ENCODE measurements at places on chromosomes 11 and 22.
A peak's percentile ranks its signal among the peaks of the same experiment; 100 is the strongest.

DNA sequence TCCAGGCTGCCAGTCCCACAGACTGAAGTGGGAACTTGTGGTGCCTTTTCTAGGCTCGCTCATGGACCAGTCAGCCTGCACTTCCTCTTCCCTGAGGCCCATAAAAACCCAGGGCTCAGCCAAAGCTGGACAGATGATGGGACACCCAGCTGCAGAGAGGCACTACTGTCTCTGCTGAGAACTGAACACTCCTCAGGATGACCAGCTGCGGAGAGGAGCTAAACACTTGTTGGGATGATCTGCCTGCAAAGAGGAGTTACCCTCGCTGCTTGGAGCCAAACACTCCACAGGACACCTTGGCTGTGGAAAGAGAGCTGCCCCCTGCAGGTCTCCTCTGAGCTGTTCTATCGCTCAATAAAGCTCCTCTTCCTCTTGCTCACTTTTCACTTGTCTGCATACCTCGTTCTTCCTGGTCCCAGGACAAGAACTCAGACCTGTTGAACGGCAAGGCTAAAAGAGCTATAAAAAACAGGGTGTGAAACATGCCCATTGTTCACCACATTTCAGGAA, 465.5 kb downstream of the GUCY1A2 start:
- DNase-seq, result no peak

DNA sequence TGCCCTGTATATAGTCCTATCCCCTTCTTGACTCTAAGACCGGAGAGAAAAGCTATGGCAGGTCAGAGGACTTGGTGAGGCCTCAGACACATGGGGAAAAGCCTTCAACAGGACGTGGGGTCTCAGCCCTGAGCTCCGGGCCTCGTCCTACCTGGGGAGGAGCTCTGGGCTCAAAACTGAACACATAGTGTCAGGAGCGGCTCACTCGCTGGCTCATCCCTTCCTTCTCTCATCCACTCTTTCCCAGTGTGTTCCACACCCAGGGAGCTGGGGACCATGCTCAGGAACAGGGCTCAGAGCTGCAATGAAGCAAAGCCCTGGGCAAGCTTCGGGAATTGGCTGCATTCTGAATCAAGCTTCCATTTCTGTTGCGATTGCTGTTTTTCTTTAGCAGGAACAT, 14.5 kb downstream of the ADAMTS15 start:
- no peak for DNase-seq

DNA sequence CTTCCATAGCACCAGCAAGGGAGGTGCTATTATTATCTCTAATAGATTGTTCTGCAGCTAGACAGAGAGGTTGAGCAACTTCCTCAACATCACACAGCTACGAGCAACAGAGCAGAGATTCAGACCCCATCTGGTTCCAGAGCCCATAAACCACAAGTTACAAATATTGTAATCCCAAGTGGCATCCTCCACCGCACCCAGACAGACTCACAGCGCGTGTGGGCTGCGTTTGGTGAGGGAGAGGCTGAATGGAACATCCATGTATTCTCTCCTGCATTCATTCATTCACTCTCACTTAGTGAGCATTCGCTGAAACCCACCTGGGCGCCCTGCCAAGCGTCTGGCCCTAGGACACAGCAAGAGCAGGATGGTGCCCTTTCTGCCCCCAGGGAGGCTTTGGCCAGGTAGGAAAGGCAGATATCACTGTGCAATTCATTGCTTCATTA, 33.5 kb downstream of the LIF start:
- no peak for DNase-seq

DNA sequence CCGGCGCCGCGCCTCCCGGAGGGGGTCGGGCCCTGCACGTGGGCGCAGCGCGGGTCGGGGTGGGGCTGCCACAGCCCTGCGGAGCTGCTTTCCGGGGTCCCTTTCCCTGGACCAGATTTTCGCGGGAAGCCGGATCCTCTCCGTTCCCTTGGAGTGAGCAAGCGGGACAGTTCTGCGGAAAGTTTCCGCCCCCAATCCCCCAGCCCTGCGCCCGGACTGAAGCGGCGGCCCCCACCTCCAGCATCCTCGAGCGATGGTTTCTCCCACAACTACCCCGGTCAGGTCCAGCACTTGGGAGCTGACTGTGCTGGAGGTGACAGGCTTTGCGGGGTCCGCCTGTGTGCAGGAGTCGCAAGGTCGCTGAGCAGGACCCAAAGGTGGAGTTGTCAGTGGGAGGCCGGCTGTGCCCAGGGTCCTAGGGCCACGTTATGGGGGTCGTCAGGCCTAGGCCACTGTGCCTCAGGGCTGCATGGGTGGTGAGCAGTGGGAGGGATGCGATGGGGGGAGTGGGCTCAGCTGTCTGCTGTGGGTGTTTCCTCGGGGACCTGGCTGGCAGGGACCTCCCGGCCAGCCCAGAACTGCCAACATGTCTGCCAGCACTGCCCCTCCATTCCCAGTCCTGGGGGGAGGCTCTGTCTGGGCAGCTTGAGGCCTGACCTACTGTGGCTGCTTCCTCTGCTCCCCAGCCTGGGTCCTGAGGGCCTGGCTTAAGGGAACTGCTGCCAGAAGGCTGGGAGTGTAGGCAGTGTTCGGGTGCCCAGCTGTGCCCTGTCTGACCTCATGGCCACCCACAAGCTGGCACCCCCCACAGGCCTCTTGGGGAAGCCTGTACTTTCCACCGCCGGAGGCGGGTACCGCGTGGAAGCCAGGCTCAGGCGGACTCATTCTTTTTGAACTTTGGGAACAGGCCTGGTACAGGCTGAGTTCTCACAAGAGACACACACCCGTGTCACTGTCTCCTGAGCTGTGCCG, 726 bp downstream of the ST3GAL4 start:
- no peak for DNase-seq

DNA sequence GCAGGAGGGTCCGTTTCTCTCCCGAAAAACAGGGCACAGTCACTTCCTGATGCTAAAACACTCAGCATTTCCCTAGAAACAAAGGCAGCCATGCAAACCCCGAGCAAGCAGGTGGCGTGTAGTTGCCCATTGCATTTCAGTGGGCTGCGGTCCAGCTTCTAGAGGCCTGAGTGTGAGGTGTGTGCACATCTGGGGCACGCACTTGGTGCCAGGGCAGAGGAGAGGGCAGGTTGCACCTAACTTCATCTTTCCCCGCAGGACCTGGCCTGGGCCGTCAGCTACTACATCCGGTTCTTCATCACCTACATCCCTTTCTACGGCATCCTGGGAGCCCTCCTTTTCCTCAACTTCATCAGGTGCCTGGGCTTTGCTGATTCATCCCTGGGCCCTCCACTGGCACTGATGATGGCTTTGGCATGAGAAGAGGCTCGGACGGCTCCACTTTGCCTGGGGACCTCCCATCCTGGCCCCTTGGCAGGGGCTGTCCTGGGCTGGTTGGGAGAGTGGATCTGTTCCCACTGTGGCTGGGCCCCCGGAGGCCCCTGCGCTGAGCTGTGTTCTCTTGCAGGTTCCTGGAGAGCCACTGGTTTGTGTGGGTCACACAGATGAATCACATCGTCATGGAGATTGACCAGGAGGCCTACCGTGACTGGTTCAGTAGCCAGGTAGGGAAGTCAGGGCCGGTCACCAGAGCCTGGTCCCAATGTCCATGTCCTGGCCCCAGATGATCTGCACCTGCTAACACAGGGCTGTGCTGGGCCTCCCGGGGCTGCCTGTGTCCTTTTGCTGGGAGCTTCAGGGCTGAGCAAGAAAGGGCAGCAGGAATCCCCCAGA, 28.4 kb downstream of the FADS3 start:
- no peak for DNase-seq

- no peak for DNase-seq
Measured at GRCh38 chr11:95229199-95229992, 1.6 kb downstream of the SESN3 start.

GRCh38 chr11:132559331-132560036, 972.8 kb downstream of the OPCML start:
- DNase-seq, result no peak

DNA sequence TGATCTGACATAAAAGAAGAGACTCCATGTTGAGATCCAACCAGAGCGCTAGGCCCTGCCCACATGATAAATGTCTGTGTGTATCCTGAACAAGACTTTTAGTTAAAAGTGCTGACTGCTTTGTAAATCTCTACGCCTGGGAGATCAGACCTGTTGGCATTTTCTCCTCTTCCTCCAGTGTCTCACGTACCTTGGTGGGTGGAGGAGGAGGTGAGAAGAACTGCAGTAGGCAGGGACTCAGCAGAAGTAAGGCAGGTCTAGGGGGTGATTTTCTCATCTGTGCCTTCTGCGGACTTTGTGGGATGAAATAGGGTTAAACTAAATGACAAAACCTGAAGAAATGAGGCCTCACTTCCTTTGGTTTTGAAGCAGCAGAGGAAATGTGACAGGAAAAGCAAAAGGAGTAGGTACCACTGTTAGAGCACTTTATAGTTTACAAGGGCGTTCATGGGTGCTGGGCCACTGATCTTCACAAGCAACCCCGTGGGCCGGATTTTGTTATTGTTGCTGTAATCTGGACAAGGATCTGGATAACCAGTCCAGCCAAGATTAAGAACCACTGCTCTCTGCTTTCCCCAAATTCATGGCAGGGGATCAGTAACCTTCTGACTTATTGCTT, 36.7 kb upstream of the PLET1 start:
- no peak for DNase-seq

DNA sequence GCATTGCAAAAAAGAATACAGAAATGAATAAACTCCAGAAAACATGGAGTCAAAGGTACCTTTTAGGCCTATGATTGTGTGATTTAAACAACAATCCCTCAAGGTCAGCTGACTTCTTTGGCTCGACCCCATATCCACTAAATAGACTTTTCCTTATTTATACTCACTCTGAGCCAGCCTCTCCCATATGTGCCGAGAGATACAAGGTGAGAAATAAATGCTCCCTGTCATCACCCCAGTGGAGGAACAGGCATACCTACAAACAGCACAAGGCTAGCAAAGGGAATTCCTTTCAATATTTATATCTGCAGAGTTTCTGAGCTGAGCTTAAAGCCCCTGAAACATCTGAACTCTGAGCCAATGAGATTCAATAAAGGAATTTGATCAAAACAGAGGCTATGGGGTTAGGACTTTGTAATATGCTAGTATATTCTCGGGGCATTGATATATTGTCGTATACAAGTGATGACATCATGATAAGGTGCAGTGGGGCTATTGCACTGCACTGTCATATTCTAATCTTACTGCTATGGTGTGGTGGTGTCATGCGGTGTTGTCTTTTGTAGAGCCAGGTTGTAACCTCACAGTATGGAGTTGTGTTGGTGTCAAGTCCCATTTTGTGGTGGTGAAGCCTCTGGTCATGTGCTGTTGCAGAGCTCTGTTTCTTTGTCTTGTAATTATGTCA, 56.0 kb upstream of the GALNT18 start:
- DNase-seq, result no peak

- peak; percentile 36 for DNase-seq
Measured at GRCh38 chr11:68843703-68844312, 2.1 kb upstream of the CPT1A start.

DNA sequence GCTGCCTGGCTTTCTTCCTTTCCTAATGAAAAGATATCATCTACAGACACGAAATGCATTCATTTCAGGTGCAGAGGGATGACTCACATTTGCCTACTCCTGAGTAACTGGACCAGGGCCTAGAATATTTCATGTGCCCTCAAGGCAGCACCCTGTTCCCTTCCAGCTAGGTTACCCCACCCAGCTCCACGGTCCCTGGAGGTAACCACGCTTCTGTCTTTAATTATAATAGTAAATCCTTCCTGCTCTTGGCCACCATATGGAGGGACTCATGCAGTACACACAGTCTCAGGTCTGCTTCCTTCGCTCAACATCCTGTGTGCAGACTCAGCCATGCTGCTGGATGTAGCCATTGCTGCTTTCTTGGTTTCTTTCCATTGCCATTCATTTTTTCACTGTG, 22.3 kb downstream of the DHCR7 start:
- no peak for DNase-seq

- DNase-seq, result no peak
Measured at GRCh38 chr11:65576232-65576866, 496 bp downstream of the EHBP1L1 start.

- DNase-seq, result no peak
Measured at GRCh38 chr22:21686193-21686608, 20.4 kb downstream of the PPIL2 start.

DNA sequence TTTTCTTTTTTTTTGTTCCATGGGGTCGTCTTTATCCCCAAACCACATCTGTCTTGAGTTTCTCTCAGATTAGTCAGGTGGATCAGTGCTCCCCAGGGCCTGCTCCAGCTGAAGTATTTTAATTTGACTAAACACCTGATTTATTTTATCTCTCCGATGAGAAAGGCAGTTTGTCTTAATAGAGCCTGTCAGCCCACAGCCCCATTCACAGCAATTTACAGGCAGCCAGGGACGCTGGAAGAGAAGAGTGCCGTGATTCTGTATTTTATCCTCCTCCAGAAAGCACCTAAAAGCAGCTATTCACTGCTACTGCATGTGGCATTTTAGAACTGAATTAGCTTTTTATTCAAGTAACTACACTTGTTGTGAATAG, 164.5 kb downstream of the SOX6 start:
- no peak for DNase-seq

DNA sequence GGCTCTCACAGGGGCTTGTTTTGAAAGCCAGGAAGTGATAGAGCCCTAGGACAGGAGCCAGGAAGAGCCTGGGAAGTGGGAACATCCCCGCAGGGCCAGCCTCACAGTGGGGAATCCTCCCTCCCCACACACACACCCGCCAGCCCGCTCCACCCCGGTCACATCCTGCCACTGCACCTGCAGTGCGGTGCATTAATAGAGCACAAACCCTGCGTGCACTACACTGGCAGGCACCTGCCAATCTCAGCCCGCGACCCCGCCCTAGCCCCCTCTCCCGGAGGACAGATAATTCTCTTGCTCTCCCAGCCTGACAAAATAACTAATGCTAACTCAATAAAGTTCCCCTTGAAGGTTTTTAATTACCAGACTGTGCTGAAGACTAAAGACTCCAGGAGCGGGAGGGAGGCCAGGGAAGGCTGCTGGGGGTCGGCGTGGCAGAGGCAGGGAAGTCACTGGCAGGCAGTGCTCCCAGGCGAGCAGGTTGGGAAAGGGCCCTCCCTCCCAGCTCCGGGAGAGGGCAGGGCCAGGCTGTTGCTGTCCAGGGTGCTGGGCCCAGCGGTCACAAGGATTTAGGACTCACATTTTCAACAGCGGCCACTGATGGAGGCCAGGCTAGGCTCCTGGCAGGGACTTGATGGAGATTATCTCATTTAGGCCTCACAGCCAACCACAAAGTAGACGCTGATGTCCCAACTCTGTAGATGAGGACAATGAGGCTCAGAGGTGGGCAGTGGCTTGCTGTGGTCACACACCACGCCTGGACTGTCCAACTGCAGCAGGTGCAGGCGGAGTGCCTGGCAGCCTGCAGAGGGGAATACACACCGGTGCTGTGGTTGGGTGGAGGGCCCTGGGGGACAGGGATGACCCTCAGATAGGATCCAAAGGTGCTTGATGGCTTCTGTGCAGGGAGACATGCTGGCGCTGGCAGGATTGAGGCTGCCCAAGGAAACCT, 23.9 kb upstream of the TCF20 start:
- DNase-seq, result no peak

DNA sequence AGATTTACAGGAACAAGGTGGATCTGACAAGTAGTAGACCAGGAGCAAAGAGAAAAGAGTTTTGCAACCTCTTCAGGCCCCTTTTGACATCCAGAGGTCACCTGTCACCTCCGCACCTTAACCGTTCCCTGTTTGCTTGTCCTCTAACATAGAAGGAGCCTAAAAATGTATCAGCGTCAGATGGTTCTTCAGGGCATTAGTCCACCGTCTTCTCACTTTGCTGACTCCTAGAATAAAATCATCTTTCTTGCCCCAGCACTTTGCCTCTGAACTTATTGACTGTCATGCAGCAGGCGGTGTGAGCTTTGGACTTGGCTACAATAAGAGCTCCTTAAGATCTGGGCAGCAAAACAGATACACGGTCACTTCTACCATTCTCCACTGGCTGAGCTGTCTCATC, 339.7 kb upstream of the B3GAT1 start:
- no peak for DNase-seq

GRCh38 chr11:71566081-71566620, 788 bp downstream of the KRTAP5-10 start:
- no peak for DNase-seq

Data from activated CD4-positive, CD25-positive, alpha-beta regulatory T cell treated with anti-CD3 and anti-CD28 coated beads, Interleukin-2, amount 50 U/mL, for 16 hours (primary cell).